ENCODE measurements at places on chromosomes 2 and 18.

GRCh38 chr2:72911256-72911655, 6.1 kb upstream of the EMX1 start:
- DNase-seq: no peak

DNA sequence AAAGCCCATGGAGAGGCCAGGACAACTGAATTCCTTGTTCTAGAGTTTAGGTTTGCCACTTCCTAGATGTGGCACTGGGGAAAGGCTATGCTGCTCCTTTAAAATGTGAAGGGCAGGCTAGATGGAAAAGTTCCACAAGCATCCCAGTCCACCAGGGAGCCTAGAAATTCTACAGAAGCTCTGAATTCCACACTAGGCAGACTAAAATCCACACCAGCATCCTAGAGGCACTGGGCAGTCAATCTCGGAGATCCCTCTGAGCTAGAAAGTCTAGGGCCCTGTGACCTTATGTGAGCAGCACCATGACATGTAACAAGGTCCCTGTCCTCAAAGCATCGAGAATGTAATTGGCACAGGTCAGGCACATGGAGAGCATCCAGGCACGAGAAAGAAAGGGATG, 71.5 kb downstream of the LYPD1 start:
- DNase-seq: no peak

DNA sequence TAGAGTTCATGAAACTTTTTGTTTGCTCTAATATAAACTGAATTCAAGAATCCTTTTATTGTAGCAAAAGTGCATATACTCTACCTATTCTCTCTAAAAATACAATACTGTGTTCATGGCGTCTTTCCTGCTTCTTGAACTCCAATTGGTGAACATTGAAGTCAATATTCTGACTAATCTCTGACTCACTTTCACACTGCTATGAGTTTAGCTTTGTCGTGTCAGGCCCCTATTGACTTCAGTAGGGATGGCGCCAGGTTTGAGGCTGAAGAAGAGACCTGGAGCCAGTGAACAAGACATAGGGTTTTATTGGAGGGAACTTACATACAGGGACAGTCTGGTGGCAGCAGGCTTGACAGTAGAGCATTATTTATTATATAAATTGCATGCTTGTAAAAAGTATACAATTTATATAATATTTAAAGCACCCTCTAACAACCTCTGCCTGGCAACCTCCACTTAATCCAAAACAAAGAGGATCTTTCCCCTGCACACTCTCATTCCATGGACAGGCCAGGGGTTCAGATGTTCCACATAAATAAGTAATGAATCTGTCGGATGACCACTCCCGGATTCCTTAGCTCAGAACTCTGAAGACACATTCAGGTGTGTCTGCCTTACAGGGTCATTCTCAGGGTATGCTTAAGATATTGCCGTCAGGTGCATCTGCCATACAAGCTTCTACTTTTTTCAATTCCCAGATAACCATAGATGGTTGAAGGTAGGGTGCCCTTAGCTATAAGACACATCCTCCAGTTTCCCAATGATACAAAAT, 141.0 kb downstream of the CERS6 start:
- no peak for DNase-seq

DNA sequence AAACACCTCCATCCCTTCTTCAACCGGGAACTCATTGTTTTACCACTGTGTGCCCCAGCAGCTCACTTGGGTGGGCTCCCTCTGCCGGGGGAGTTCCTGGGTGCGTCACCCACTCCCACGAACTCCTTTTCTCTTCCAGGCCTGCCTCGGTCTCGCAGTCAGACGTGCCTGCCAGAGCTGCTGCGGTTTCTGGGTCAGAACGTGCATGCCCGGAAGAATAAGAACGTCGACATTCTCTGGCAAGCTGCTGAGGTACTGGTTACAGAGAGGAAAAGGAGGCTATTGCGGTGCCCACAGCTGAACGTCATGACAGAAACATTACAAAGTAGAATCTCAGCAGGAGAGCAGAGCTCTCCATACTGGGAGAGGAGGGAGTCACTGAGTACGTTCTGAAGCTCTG, 35.6 kb downstream of the COA5 start:
- no peak for DNase-seq

- DNase-seq: no peak
These were observed 211.9 kb upstream of the SMAD2 start for GRCh38 chr18:48142353-48142752.

GRCh38 chr2:146412625-146413024, 1432.2 kb upstream of the ACVR2A start:
- no peak for DNase-seq

DNA sequence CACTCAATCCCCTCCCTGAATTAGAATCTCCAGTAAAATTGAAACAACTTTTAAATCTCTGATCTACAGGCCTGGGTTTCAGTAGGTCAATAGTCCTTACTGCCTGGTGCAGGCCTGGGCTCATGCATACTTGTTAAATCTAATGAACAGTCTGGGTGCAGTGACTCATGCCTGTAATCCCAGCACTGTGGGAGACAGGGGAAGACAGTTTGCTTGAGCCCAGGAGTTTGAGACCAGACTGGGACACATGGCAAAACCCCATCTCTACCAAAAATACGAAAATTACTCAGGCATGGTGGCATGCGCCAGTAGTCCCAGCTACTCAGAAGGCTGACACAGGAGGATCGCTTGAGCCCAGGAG, 94.7 kb upstream of the SP3 start:
- DNase-seq: no peak

GRCh38 chr2:24832931-24833701, 39.9 kb downstream of the CENPO start:
- no peak for DNase-seq

- DNase-seq: no peak
These were observed 21.8 kb upstream of the SIX2 start for GRCh38 chr2:45031028-45031427.

GRCh38 chr2:9422321-9423099, 818 bp downstream of the ITGB1BP1 start:
- DNase-seq: no peak

DNA sequence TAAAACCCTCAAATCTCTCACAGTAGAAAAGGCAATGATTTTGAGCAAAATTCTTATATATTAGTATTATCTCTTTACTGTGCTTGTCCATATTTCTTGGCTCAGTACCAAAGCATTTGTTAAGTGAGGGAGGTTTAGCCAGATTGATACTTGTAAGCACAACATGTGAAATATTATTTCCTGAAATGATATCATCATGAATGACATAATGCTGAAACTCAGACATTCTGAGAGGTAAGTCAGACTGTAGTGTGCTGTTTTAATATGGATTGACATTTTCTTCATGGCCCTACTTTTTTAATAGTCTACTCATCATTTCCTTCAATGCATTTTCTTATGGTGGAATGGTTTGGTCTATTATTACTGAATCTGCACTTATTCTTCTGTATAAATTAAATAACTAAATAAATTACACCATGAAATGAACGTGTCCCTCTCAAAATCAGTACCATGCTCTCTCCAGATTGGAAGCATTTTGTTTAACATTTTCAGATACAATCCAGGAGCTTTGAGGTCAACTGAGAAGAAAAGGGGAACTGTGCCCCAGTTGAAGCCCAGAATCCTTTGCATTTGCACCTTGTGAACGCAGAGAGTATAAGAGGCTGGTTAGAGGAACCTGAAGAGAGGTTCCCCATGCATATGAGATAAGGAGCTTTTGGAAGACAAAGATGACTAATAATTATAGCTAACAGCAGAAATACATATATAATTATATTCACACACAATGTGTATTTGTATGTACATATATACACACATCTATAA, 50.1 kb upstream of the CRACDL start:
- DNase-seq: no peak

GRCh38 chr2:47867205-47867604, 39.1 kb downstream of the FBXO11 start:
- DNase-seq: peak; percentile 39

DNA sequence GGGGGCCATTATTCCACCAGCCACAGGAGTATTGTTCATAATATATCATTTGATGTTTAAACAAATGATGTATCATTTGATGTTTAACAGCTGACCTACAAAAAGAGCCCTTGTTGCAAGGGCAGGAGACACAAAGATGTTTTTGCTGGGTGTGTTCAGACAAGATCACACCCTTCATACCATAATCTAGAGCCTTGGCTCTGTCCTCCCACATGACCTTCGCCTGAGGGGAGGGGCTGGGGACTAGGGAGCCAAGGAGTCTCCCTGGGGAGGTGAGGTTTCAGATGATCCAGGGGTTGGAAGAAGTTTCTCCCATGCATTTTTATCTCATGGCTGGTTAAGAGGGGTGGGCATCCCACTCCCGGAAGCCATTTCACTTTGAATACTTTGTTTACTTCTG, 33.5 kb downstream of the CDC42EP3 start:
- DNase-seq: no peak

DNA sequence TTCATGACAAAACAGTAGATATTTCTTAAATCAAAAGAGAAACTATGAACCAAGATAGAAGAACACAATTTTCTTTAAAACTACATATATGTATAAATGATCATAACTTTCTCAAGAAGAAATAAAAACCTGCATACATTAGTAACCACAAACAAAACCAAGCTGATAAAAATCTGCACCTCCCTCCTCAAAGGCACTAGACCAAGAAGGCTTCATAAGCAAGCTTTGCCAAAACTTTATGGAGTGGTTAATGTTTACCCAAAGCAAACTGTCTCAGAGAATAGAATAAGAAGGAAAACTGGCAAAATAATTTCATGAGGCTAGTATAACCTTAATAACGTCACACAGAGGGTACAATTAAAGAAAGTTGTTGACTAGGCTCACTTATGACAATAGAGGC, 138.3 kb downstream of the ZBTB7C start:
- no peak for DNase-seq

DNA sequence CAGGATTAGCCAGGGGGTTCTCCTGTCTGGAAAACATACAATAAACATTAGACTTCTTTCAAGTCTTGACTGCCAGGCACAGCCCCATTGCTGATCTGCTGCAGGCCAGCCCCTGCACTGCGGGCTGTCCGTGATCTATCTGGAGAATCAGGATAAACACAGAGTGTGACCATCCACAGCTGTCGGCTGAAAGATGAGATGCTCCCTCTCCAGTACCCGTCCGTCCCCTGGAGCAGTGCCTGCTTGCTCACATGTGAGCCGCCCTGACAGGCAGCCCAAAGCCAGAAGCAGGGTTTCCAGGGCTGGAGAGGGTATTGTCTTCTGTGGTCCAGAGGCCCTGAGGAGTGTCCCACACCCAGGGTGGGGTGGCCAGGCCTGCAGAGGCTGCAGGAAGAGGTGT, 46.1 kb upstream of the FOSL2 start:
- peak; percentile 62 for DNase-seq

DNA sequence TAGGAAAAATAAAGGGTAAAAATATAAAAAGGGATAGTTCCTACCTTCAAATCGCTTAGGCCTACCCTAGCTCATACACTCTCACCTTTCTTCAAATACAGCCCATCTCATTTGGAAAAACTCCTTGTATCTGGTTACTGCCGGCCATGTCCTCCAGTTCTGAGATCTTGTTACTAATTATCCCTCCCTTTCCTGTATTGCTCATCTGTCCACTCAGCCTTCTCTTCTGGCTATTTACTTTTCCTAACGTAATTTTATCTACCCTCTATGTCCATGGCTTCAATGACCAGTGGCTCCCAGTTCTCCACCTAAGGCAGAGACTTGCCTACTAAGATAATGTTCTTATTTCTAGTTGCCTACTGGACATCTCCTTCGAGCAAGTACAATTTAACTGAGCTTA, 342.9 kb upstream of the ACVR2A start:
- DNase-seq: no peak

- no peak for DNase-seq
These were observed 108.2 kb downstream of the GAREM1 start for GRCh38 chr18:32362484-32362883.

GRCh38 chr18:67428158-67428557, 88.4 kb downstream of the DSEL start:
- DNase-seq: no peak

DNA sequence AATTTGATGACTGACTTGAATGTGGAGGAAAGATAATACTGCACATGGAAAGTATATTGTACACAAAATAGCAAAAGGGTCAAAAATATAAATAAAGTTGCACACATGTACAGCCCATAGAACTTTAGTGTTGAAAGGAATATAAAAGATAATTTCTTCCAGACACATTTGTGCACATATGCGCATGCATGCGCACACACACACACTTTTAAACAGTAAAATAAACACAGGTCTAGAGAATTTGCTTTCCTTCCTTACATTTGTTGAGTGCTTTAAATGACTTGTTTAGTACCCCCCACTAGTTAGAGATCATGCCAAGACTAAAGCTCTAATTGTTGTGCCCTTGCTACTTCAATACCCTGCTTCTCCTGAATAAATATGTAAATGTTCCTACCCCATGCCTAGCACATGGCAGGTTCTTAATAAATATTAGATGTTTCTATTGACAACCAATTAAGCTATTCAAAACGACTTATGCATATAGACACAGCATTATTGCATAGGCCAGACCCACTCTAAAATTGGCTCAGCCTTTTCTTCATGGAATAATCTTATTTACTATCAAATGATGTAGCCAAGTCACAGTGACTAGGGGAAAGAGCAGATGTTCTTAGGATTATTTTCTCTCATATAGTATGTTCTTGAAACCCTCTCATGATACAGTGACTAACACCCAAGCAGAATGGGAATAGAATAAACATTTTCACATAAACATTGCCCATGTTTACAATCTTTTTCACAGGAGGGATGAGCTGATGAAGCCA, 165.5 kb upstream of the ACVR2A start:
- no peak for DNase-seq

GRCh38 chr2:179260224-179260623, 4.4 kb downstream of the SESTD1 start:
- DNase-seq: no peak

DNA sequence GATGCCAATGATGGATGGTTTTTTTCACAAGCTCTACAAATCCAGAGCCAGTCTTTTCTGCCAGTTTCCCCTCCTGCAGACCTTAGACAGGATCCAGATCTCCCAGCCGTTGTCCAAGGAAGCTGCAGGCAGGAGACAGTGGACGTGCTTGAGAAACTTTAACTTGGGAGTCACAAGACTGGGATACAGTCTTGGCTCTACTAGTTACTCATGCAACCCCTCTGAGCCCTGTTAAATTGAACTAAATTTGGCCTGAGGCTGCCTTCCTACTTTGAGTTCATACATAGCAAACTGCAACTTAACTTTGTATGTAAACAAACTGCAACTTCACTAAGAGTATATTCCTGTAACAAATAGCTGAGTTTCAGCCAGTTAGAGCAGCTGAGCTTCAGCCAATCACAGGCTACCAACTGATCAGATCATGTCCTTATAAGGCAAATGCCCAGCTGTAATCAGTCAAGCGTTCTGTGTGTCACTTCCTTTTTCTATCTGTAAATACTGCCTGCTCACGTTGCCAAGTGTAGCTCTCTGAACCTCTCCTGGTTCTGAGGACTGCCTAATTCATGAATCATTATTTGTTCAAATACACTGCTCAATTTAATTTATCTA, 140.9 kb downstream of the CAPN13 start:
- peak; percentile 94 for DNase-seq

GRCh38 chr18:79875931-79876461, 75.5 kb downstream of the SLC66A2 start:
- DNase-seq: no peak

All from BJ (cell line).